Uterus (tissue), 4 donors: ENCODE measurements at places on chromosomes 7 and 10. TPM values are rescaled to one million over a fixed set of nuclear protein-coding genes. Genes with fewer than 3 reads are reported as not detected.

The AEBP1 gene
- 88.9 TPM for total RNA-seq

The TMEM176B gene
- 10.2 TPM for total RNA-seq

The ERVW-1 gene
- total RNA-seq = not detected

The TMEM225B gene
- total RNA-seq = 2.2 TPM

The LLCFC1 gene
- total RNA-seq = not detected

The LHFPL3 gene
- not detected for total RNA-seq

The GPR158 gene
- not detected for total RNA-seq

The CHST15 gene
- total RNA-seq = 9.7 TPM

The SCRN1 gene
- total RNA-seq = 66.5 TPM

The AKR1D1 gene
- total RNA-seq = not detected

The TPST1 gene
- 26.5 TPM for total RNA-seq

The GPR15LG gene
- not detected for total RNA-seq

The PLAU gene
- 1.8 TPM for total RNA-seq

The CFAP46 gene
- total RNA-seq = 0.91 TPM

The GPRIN2 gene
- not detected for total RNA-seq

The INSYN2A gene
- 0.48 TPM for total RNA-seq

The TMEM139 gene
- total RNA-seq = 2.2 TPM

DNA sequence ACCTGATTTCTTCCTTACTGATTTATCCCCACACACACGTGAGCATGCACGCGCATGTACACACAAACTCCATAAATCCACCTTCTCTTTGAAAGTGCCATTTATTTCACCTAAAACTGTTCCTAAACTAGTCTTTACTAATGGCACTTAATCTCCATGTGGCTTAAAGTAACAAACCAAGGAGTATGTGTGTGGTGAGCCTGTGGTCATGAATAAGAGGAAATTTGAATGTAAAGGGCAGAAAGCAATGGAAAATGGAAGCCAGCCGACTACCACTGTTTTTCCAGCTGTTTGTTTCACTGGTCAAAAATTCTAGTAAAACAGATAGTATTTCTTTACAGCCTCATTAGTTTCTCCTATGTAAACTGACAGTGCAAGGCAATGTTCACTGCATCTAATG lies 23.8 kb downstream of the SEMA3C start:
- H3K27ac ChIP-seq = no peak overlapping the region
- H3K4me1 ChIP-seq = no peaks in the 10 kb centered on the region
- no peak overlapping the region for H3K4me3 ChIP-seq
- no peaks in the 10 kb centered on the region for H3K36me3 ChIP-seq
- DNase-seq = no peak

- H3K4me3 ChIP-seq = no peak overlapping the region
- no peaks in the 10 kb centered on the region for H3K36me3 ChIP-seq
- no peaks in the 10 kb centered on the region for H3K4me1 ChIP-seq
- H3K27me3 ChIP-seq = no peaks in the 10 kb centered on the region
- no peak overlapping the region for H3K27ac ChIP-seq
- DNase-seq = no peak
These were observed 275.4 kb upstream of the TCERG1L start for GRCh38 chr10:131586958-131587357.

GRCh38 chr10:17161775-17162174 lies 32.2 kb upstream of the CUBN start:
- H3K27me3 ChIP-seq = no peaks in the 10 kb centered on the region
- no peak overlapping the region for H3K27ac ChIP-seq
- H3K36me3 ChIP-seq = no peaks in the 10 kb centered on the region

GRCh38 chr10:74662635-74663034 lies 163.8 kb upstream of the KAT6B start:
- H3K4me1 ChIP-seq = no peaks in the 10 kb centered on the region
- no peaks in the 10 kb centered on the region for H3K36me3 ChIP-seq
- H3K4me3 ChIP-seq = no peak overlapping the region
- H3K27ac ChIP-seq = no peak overlapping the region
- DNase-seq = no peak

- H3K4me1 ChIP-seq = no peaks in the 10 kb centered on the region
- DNase-seq = no peak
These were observed 1010.9 kb upstream of the PHF14 start for GRCh38 chr7:9962742-9963141.

GRCh38 chr7:85682833-85683620 lies 496.2 kb upstream of the SEMA3D start:
- H3K27ac ChIP-seq = no peak overlapping the region
- H3K36me3 ChIP-seq = no peaks in the 10 kb centered on the region
- no peak for DNase-seq
- H3K27me3 ChIP-seq = no peaks in the 10 kb centered on the region
- H3K4me1 ChIP-seq = no peaks in the 10 kb centered on the region

- H3K27me3 ChIP-seq = no peaks in the 10 kb centered on the region
- no peak overlapping the region for H3K4me3 ChIP-seq
- H3K36me3 ChIP-seq = no peaks in the 10 kb centered on the region
These were observed 61.9 kb upstream of the SAMD8 start for GRCh38 chr10:75049316-75050148.

GRCh38 chr7:66013938-66014337 lies 31.9 kb upstream of the GUSB start:
- no peaks in the 10 kb centered on the region for H3K27me3 ChIP-seq
- no peak overlapping the region for H3K27ac ChIP-seq
- no peaks in the 10 kb centered on the region for H3K4me1 ChIP-seq
- DNase-seq = peak; percentile 17
- no peak overlapping the region for H3K4me3 ChIP-seq
- no peaks in the 10 kb centered on the region for H3K36me3 ChIP-seq

DNA sequence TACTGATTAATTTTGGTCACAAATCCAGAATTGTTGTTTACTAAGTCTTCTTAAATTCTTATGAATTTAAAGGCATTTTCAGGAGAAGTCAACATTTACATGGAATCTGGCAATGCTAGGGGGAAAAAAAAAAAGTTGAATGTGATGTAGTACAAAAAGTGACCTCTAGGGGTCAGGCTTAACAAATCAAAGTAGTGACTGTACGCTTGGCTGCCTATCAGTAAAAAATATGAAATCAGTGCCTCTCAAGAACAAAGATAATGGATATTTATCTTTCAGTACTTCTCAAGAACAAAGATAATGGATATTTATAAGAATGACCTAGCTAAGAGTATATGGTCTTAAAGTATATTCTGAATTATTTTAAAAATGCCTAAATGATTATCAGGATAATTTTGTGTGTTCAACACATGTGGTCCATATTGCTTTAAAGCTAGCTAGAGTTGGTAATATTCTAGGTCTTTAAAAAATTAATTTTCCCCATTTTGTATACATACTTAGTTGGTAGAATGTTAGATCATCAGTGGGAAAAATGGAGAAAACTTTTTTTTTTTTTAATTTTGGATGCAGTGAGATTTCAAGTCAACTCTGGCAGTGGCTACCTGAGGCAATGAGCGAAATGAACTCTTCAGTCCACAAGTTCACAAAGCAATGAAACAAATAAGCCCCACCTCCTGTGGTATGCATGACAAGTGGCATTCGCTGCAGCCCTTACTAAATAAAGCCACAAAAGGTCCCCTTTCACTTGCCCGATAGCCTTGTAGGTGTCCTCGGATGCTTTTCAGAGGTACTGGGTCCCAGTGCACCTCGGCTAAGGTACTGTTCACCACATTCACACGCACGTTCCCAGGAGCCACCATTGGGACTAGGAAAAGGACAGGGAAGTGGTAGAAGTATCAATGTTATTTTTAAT lies 51.2 kb upstream of the LAMB4 start:
- H3K27ac ChIP-seq = no peak overlapping the region
- no peaks in the 10 kb centered on the region for H3K4me1 ChIP-seq
- H3K27me3 ChIP-seq = no peaks in the 10 kb centered on the region
- no peak overlapping the region for H3K4me3 ChIP-seq
- no peak for DNase-seq
- H3K36me3 ChIP-seq = no peaks in the 10 kb centered on the region

DNA sequence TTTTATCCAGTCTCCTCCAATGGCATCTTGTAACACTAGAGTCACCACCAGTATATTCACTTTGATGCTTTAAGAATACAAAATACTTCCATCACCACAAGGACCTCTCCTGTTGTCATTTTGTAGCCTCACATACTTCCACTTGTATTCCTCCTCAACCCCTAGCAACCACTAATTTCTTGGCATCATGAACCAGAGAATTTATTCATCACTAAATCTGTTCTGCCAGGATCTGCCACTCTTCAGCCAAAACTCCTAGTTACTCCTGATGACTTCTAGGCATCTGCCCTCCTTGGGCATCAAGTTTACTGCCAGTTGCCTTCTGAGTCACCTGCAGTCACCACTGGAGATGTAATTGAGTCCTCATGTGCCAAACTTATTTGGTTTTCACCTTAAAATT lies 906.8 kb downstream of the CNTNAP2 start:
- no peak for DNase-seq
- H3K27me3 ChIP-seq = no peaks in the 10 kb centered on the region
- no peak overlapping the region for H3K27ac ChIP-seq
- no peaks in the 10 kb centered on the region for H3K4me1 ChIP-seq
- no peaks in the 10 kb centered on the region for H3K36me3 ChIP-seq
- H3K4me3 ChIP-seq = no peak overlapping the region

DNA sequence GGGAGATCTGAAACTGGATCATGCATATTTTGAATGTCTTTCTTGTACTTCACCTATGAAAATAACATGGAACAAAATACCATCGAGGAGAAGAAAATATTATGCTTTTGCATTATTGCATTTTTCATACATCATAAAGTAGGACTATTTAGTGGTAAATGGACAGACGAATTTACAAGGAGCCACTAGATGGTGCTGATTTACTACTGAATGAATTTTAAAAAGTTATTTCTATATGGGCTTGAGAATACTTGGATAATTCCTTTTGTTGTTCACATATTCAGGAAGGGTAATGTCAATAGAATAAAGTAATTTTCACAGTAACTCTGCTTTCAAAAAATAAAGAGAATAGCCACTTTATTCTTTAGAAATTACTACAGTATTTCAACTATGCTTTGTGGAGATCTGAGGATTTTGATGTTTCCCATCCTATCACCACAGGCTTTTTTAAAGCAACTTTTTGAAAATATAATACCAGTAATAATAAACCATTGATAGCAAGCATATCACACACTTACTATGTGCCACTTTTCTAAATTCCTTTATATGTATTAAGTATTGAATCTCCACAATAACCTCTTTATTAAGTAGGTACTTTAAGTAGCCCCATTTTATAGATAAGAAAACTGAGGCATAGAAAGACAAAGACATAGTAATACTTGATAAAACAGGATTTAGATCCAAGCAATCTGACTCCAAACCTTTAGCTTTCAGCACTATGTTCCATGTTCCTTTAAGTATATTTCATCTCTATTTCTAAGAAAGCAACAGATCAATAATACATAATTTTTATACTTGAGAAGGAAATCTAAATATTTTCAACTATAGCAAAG lies 38.6 kb downstream of the NEBL start:
- no peak overlapping the region for H3K27ac ChIP-seq
- no peaks in the 10 kb centered on the region for H3K4me1 ChIP-seq
- no peak overlapping the region for H3K4me3 ChIP-seq
- no peak for DNase-seq
- H3K27me3 ChIP-seq = no peaks in the 10 kb centered on the region
- no peaks in the 10 kb centered on the region for H3K36me3 ChIP-seq

DNA sequence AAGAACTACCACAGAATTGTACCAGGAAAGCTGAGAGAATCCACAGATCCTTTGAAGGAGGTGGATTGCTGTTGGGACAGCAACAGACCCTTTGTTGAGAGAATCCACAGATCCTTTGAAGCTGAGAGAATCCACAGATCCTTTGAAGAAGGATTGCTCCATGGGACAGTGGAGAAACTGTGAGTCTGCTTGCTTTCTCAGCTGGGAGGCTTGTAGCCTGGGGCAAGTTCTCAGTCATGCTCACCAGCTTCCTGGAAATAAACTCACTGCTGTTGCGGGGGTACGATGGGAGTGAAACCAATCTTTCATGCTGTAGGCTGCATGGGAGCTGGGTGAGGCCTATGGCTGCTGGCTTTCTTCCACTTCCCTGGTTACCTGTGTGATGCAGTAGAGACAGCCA lies 106.3 kb downstream of the C7orf25 start:
- no peaks in the 10 kb centered on the region for H3K36me3 ChIP-seq
- H3K27me3 ChIP-seq = no peaks in the 10 kb centered on the region
- no peak overlapping the region for H3K27ac ChIP-seq
- no peak for DNase-seq

GRCh38 chr7:64516451-64516850 lies 46.4 kb downstream of the ZNF680 start:
- H3K36me3 ChIP-seq = peaks cover 5% of the 10 kb centered on the region
- H3K27me3 ChIP-seq = no peaks in the 10 kb centered on the region
- no peak overlapping the region for H3K27ac ChIP-seq
- H3K4me1 ChIP-seq = no peaks in the 10 kb centered on the region
- H3K4me3 ChIP-seq = no peak overlapping the region
- no peak for DNase-seq

- no peaks in the 10 kb centered on the region for H3K27me3 ChIP-seq
- no peak overlapping the region for H3K4me3 ChIP-seq
- DNase-seq = no peak
- no peaks in the 10 kb centered on the region for H3K36me3 ChIP-seq
- H3K27ac ChIP-seq = no peak overlapping the region
These were observed 171.8 kb upstream of the RHEB start for GRCh38 chr7:151691449-151691848.

DNA sequence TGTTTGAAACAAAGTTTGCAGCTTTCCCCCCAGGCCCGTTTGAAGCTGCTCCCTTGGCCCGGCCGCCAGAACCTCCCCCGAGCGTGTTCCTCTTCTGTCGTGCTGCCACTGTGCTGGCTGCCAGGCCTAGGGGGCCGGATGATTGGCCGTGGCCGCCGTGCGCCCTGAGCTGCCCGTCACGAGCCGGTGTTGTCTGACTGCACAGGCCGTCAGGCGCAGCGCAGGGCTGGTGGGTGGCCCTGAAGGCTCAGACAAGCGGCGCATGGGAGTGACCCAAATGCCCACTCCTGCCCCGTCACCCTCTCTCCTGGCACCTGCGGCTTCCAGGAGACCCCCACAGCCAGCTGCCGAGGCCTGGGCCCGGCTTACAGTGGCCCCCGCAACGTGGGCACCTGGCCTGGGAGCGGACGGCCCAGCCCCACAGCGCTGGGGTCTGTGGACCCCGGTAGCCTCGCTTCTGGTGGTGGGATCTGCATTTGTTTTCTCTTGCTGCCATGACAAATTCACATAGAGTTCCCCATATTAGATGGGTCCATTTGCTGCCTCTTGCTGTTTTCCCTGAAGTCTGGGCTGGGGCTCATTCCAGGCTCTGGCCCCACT lies 13.1 kb downstream of the JAKMIP3 start:
- H3K4me1 ChIP-seq = no peaks in the 10 kb centered on the region
- no peaks in the 10 kb centered on the region for H3K27me3 ChIP-seq
- DNase-seq = peak; percentile 8
- H3K36me3 ChIP-seq = no peaks in the 10 kb centered on the region

DNA sequence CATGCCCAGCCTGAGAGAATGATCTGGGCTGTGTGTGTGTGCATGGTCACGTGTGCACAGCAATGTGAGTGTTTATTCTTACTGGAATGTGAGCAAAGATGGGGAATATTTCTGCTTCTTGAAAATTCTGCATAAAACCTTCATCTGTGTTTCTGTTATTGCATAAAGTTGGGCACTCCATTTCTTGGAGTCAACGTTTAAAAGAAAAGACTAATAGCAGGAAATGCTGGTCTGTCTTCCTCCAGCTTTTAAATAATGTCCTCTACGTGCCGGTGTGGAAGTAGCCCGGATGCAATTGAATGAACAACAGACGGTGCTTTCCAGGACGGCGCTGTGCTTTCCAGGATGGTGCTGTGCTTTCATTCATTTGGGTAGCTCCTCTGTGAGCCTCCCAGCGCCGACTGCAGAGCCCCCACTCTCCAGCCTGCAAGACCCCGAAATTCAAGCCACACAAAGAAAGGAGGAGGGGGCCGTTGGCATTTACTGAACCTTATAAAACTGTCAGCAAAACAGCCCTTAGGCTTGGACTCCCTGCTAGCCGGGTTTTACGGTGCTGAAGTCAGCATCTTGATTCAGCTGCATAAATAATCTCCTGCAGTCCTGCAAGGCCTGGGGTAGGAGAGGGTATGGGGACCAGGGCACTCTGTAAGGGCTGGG lies 158.2 kb upstream of the PRKCQ start:
- no peak overlapping the region for H3K4me3 ChIP-seq
- no peak for DNase-seq
- no peak overlapping the region for H3K27ac ChIP-seq
- no peaks in the 10 kb centered on the region for H3K4me1 ChIP-seq
